ENCODE measurements at places on chromosomes 7 and 10.

GRCh38 chr7:121574109-121574508, 178.0 kb upstream of the FAM3C start:
- no peak for DNase-seq

DNA sequence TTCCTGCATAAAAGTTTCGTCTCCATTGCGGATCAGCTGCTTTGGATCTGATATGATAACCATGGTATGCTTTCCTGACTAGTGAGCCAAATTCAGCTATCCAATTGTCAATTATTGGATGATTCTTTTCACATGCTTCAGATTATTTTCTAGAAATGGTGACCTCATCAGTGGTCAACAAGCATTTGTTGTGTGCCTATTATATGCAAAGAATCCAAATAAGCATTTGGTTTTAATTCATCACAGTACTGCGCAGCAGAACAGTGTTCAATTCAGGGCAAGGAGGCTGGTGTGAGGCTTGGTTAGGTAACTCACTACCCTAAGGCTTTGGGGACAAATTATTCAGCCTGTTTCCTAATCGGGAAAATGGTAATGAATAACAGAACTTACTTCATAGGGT, 200.5 kb downstream of the SKAP2 start:
- DNase-seq: no peak

- no peak for DNase-seq
Measured at GRCh38 chr10:339038-339391, 203.8 kb downstream of the ZMYND11 start.

DNA sequence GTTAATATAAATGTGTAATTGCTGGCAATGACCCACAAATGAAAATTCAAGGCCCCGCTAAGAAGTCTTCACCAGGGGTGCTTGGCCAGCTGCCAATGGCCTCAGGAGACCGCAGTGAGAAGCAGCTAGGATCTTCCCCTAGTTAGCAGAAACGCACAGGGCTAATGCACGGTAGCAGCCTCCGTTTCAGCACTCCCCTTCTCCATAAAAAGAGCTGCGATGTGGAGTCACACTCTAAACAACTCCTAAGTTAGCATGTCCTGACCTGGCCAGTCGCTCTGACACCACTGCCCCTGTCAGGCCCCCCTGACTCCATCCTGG, 139.0 kb downstream of the SEPTIN14 start:
- no peak for DNase-seq

DNA sequence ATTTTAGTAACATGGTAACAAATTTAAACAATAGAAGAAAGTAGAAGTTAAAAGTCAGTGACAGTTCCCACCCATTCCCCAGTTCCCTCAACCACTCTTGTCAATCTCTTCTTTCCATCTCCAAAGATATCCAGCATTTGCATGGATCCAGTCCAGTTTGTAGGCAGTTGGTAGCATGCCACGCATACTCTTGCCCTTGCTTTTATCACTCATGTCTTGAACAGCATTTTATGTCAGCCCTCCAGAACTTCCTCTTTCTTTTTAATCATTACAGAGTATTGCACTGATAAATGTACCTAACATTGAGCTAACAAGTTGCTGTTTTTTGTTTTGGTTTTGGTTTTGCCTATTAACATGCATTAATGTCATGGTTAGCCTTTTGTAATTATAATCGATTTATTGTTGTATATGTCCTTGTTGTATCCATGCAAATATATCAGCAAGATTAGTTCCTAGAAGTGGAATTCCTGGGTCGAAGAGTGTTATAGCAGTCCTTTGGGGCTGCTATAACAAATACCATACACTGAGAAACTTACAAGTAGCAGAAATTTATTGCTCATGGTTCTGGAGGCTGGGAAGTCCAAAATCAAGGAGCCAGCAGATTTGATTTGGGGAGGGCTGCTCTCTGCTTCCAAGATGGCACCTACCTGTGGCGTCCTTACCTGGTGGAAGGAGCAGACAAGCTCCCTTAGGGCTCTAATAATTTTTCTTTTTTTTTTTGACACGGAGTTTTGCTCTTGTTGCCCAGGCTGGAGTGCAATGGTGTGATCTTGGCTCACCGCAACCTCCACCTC, 25.7 kb downstream of the CHST3 start:
- no peak for DNase-seq

- no peak for DNase-seq
Measured at GRCh38 chr10:33901166-33901565, 566.7 kb upstream of the NRP1 start.

DNA sequence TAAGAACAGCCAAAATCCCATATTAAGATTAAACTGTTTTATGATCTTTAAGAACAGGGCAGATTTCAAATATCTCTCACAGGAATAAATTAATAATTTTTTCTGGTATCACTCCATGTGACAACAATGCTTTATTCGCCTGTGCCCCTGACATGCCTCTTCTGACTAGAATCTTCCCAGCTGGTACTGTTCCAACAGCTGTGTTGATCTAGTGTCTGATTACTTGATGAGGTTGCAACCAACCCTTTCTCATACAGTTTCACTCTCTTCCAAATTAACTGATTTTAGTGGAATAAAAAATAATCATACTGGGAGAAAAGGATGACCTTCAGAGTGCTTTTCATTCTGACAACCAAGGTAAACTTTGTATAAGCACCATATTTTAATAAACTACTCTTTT, 151.9 kb downstream of the CHRM2 start:
- no peak for DNase-seq

- DNase-seq: no peak
Measured at GRCh38 chr10:100345570-100346330, 1.3 kb upstream of the SCD start.

DNA sequence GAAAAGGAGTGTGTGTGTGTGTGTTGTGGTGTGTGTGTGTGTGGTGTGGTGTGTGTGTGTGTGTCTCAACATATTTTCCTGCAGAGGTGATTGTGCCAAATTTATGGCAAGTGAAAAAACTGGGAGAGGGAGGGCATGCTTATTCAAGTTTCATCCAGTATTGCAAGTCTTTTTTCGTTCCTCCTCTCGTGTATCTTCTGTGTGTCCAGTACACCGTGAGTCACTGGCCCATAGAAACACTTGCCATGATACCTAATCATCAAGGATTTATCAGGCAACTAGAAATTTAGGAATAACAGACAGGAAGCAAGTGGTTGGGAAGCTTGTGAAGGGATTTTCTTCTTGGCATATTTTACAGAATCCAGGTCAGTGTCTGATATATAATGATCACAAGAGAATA, 820.5 kb downstream of the GATA3 start:
- DNase-seq: no peak

DNA sequence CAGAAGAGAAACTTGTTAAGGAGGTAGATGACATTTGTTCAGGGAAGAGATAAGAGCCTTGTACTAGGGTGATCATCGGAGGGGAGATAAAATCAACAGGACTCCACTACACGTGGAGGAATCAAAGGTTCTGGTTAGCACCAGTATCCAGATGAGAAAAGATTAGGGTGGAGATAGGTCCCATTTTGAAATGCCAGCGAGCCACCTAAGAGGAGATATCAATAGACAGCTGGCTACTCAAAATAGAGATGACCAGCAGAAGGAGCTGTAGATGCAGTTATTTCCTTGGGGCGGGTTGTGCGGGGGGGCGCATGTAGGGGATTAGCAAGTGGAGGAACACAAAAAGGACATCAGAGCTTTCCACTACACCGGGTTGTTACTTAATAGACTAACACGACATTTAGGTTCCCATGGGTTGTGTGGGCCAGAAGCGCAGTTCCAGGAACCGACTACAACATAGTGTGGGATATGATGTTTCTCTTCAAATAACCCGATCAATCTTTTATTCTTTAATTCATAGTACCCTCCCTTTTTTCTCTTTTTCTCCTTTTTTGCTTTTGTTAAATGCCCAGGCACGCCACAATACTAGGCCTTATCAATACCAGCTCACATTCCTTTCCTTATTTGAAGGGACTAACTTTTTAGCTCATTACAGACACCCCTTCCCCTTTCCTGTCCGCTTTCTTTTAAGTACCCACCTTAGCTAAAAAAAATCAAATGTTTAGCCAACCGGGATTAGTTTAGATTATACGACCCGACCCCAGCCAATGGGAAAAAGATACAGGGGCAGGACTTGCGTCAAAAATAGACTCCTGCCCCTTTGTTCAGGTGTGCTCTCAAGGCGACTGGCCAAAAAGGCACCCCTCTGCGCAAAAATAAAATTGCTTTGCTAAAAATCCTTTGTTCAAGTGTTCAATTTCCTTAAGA, 2.0 kb upstream of the KIF11 start:
- no peak for DNase-seq

GRCh38 chr10:67612176-67612575, 83.8 kb downstream of the CTNNA3 start:
- no peak for DNase-seq

DNA sequence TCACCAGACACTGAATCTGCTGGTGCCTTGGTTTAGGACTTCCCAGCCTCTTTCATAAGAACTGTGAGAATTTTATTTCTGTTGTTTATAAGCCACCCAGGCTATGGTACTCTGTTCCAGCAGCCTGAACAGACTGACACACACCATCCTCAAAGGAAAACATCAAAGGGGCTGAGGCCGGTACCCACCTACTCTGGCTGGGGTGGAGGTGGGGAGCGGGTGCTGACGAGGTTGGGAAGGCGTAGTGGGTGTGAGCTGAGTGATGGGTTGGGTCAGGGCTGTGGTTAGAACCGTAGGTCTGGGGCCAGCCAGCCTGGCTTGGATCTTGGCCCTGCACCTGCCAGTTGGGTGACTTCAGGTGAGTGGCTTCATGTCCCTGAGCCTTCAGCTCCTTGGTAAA, 136.3 kb downstream of the SH3PXD2A start:
- no peak for DNase-seq

GRCh38 chr7:148116829-148117403, 473.6 kb upstream of the C7orf33 start:
- DNase-seq: no peak

DNA sequence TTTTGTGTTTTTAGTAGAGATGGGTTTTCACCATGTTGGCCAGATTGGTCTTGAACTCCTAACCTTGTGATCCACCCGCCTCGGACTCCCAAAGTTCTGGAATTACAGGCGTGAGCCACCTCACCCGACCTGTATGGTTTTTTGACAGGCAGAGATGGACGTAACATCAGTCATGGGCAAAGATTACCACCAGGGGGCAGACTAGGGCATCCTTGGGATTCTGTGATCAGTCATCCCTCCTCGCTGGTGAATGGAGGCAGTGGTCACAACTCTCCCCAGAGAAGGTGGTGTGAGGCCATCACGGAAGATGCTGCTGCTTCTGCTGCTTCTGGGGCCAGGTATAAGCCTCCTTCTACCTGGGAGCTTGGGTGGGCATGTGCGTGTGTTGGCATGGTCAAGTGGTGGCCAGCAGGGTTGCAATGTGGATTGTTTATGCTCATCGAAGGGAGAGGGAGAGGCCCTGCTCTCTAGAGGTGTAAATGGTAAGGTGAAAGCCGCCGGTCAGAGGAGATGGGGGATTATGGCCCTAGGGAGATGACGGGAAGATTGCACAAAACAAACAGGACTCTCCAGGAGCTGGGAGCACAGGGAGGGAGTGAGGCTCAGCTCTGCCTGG, 122.7 kb upstream of the PRSS1 start:
- DNase-seq: no peak

- DNase-seq: no peak
Measured at GRCh38 chr7:81516898-81517297, 252.9 kb downstream of the HGF start.

GRCh38 chr10:32182476-32182875, 126.3 kb upstream of the KIF5B start:
- DNase-seq: no peak

Measured in substantia nigra (tissue), 51 donors.